Karpas-422 (cell line): ENCODE measurements at places on chromosomes 5 and 9. TPM values are rescaled to one million over a fixed set of nuclear protein-coding genes. Genes with fewer than 3 reads are reported as not detected.
A peak's percentile ranks its signal among the peaks of the same experiment; 100 is the strongest.

Gene PTGER4
- total RNA-seq = not detected in 2 replicates

Gene FAM151B
- total RNA-seq = 0.36 and 0.60 TPM in 2 replicates

Gene GABRA1
- total RNA-seq = not detected in 2 replicates

Gene ANKHD1
- total RNA-seq = 110 and 119 TPM in 2 replicates

Gene PCDHB7
- total RNA-seq = not detected in 2 replicates

Gene PSD2
- total RNA-seq = not detected in 2 replicates

DNA sequence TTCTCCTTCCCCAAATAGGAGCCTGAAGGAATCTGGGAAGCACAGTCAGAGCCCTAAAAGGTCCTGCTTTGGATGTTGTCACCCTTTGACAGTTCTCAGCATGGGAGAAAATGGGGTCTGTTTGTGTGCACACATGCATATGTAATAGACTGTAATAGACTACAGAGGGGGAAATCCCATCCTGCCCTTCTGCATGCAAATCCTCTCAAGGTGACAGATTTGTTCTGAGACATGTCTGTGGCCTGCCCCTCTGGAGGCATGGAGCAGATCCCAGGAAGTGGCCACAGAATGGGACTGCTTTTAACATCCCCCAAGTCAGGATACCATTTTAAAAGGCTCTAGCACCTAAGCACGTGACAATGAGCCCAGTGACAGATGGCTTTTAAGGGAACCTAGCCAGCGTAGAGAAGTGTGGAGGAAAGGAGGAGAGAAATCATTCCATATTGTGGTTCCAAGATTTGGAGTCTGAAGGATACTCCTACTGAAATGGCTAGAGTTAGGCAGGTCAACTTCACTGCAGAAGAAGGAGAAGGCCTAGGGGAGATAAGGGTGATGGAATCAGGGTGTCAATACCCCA lies 483.5 kb downstream of the SPOCK1 start:
- no peak for DNase-seq

- no peak for DNase-seq
These were observed 156.4 kb downstream of the GABBR2 start for GRCh38 chr9:98552331-98552730.

DNA sequence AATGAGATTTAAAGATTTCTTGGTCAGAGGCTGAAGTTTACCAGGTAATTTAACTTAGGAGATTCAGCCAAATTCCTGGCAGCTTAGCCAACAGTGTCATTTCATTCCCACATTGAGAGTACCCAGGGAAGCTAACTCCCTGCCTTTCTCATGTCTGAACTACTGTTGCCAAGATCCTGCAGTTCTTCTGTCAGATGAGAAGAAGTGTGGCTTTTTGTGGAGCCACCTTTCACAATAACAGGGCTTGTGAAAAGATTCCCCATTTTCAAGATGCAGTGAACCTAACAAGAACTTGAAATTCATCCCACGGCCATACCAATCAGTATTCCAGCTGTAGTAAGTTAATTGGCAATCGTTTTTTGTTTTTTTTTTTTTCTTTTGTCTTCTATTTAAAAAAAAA lies 176.4 kb downstream of the XRCC4 start:
- DNase-seq = no peak

DNA sequence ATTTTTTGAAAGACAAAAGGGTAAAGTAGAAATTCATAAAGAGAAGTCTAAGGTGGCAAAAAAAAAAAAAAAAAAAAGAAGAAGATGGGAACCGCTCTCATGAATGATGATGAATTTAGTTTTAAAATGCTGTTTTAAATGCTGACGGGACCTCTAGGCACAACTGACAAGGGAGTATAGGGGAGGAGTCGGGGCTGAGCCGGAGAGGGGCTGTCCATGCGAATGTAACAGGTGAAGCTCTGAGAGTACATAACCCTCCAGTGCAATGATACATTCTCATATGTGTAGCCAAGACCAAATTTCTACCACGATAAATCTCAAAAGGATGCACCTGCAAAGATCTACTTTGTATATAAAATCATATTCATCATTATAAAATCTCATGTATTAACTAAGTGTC lies 71.7 kb downstream of the GLIS3 start:
- DNase-seq = no peak

GRCh38 chr9:116467740-116468351 lies 219.3 kb upstream of the TRIM32 start:
- no peak for DNase-seq

DNA sequence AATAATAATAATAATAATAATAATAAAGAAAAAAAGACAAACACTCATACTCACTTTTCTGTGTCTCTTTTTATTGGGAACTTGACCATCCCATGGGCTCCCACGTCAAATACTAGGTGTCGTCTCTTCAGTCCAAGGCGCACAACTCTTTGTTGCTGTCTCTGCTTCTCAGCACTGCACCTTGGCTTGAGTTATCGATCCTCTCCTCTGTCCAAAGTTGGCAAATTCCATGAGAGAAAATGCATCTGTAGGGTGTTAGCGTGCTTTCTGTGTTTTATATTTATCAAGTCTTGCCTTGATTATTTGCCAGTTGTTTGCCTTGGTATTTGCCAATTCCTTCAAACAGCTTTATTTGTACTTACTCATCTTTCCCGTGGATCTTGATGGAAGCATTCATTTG lies 653.7 kb downstream of the CDH18 start:
- DNase-seq = no peak

DNA sequence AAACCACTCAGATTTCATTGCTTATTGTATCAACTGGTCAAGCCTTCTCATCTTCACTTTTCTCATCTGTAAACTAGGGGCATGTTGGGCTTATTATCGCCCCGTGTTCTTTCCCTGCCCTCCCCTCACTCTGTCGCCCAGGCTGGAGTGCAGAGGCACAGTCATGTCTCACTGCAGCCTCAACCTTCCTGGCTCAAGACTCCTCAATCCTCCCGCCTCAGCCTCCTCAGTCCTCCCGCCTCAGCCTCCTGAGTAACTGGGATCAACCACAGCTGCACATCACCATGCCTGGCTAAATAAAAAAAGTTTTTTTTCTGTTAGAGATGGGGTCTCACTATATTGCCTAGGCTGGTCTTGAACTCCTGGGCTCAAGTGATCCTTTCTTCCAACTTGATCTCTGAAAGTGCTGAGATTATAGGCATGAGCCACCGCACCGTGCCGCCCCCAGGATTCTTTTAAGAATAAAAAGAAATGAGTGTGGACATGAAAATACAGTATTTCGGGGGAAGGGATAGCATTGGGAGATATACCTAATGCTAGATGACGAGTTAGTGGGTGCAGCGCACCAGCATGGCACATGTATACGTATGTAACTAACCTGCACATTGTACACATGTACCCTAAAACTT lies 2.0 kb downstream of the MAML1 start:
- no peak for DNase-seq

DNA sequence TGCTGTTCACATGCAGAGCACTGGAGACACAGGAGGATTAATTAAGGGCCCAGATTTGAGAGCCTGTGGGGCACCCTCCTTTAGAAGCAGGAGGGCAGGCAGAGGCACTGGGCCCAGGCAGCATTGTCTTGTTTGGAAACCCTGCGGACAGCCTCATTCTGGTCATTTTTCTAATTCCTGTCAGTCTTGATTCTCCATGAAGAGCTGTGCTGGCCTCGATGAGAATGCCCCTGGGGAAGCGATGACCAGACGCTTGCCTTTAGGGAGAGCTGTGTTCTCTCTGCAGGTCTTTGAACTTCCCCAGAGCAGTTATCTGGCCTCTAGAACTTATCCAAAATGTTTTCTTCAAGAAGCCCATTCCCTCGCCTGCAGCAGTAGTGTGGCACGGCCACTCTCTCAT lies 117.8 kb upstream of the PTCH1 start:
- no peak for DNase-seq

GRCh38 chr5:109089191-109089590 lies 320.6 kb downstream of the PJA2 start:
- DNase-seq = no peak

DNA sequence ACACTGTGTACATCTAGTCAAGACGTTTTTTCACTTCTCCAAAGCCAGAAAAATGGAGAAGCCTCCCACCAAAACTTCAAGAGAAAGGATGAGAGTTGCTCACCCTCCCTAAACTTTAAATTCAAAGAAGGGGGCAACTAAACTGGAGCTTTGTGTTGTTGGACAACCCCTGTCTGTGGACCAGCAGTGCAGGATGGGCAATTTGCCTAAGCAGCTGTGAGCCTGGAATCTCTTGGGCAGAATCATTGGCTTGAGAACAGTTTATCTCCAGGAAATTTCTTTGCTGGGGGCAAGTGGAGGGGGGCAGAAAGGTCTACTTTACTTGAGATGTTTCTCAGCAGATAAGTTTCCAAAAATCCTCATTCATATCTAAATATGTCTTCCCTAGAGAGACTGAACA lies 151.8 kb downstream of the MUSK start:
- DNase-seq = no peak

GRCh38 chr9:117247266-117247665 lies 167.6 kb downstream of the ASTN2 start:
- peak; percentile 77 for DNase-seq

DNA sequence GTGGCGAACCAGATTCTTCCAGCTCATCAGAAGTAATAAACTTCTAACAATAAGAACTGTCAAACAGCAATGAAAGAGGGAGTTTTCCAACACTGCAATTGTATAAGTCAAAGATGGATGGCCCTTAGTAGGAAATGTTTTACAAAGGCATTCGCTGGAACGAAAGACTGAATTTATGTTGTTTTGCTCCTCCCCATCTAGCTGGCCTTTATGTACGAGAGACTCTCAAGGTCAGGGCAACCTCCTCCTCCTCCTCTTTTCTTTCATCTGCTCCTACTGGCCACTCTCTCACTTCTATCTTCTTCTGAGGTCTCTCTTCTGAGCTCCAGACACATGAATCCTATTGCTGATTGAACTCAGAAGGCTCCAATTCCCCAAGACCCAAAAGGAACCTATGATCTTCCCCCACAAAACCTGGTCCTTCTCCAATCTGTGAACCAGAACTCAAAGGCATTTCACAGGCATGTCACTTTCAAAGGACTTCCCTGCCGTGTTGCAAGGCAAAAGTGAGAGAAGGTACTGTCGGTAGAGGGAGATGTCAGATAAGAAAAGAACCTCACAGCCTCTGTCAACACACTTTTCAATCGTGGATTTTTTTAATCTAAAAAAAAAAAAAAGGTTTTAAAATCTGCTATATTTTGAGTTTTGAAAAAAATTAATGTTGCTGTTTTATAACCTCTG lies 28.5 kb upstream of the PUM3 start:
- DNase-seq = peak; percentile 56

DNA sequence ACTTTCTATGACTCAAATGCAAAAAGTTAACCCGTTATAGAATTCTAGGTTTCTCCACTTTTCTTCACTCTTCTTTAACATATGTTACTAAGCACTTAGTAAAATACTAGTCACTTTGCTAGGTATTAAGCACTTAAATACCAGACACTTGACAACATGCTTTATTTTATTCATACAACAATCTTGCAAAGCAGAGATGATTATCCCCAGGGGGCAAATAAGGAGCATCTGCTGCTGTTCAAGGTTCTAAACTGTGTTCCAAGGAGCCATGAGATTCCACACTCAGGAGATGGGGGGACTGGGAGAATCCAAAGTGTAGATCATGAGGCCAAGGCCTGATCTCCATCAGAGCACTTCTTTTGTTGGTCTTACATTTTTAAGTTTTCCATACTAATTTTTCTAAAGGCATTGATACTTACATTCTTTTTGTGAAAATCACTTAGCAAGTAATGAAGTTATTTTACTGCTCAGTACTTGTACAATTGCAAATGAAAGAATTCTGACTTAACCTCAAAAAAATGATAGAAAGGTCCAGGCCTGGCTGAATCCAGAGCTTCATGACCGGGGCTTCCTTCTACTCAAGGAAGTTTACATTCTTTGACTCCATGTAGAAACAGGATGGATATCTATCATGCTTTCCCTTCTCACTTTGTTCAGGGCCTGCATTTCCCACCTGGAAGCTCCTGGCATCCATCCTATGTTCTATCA lies 504.4 kb upstream of the WWC1 start:
- DNase-seq = no peak

DNA sequence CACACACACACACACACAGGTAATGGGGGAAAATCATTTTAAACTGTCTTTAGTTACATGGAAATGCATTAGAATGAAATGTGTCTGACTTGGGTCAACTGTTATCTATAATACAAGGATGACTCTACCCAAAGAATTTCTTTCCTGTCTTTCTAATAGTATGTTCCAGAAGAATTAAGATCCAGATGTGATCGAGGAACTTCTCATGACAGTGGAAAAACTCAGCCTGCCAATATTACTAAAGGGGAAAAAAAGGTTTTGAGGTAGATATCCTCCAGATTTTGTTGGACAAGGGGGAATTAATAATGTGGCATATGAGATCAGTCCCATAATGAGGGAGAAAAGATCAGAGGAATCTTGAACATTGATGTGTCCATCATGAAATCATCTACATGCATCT lies 190.6 kb upstream of the MAP3K1 start:
- DNase-seq = no peak

GRCh38 chr5:174799121-174799520 lies 74.7 kb downstream of the MSX2 start:
- no peak for DNase-seq

- DNase-seq = no peak
These were observed 2.3 kb upstream of the DNLZ start for GRCh38 chr9:136365775-136366222.

- DNase-seq = no peak
These were observed 47.4 kb downstream of the SLC28A3 start for GRCh38 chr9:84293001-84293798.

GRCh38 chr5:89036704-89037489 lies 153.9 kb upstream of the MEF2C start:
- no peak for DNase-seq

GRCh38 chr5:113060408-113061025 lies 83.9 kb downstream of the DCP2 start:
- DNase-seq = no peak

DNA sequence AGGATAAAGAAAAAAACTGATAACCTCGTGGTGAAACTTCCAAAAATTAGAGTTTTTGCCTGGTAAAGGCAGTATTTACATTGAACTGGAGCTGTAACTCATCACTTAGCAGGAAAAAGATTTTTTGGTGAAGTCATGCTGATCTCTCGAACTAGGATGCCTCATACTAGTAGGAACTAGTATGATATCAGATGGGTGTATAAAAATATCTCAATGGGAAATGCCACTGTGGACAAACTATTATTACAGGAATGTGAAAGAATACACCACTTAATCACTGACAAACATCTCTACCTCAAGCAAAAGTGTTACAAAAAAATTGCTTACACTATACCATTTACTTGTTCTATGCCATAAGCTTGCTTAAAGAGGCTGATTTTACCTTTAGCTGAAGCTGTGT lies 28.4 kb downstream of the RFX3 start:
- no peak for DNase-seq
